Activated naive CD8-positive, alpha-beta T cell treated with anti-CD3 and anti-CD28 coated beads, Interleukin-2, amount 50 U/mL, for 16 hours (primary cell): ENCODE measurements at places on chromosomes 12 and 14.

DNA sequence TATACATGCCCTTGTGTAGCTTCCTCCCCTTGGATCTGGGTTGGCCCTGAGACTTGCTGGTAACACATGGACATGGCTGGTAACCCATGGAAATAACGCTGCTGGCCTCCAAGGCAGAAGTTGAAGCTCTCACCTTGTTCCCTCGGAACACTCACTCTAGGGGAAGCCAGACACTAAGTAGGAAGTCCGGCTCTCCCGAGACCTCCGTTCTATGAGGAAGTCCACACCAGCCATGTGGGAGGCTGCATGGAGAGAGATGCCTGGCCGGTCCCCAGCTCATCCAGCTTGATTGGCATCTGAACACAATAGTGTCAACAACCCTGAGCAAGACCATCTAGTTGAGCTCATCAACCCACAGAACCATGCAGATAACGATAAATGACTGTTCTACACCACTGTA, 39.7 kb upstream of the VRK1 start:
- DNase-seq, result no peak

DNA sequence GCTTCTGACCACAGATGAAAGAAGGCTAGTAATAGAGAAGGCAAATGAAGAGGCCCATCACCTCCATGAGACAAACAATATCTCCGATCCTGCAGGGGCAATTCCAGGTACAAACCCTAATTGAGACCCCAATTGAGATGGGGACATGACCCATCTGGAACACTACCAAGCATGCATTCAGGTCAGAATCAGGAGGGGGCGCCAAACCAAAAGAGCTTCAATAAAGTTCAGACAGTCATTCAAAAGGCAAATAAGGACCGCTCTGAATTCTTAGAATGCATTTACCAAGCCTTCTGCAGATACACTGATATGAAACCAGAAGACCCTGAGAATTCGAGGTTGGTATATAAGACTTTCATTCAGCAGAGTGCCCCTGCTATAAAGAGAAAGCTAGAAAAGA, 10.2 kb upstream of the EDDM3B start:
- DNase-seq, result no peak

DNA sequence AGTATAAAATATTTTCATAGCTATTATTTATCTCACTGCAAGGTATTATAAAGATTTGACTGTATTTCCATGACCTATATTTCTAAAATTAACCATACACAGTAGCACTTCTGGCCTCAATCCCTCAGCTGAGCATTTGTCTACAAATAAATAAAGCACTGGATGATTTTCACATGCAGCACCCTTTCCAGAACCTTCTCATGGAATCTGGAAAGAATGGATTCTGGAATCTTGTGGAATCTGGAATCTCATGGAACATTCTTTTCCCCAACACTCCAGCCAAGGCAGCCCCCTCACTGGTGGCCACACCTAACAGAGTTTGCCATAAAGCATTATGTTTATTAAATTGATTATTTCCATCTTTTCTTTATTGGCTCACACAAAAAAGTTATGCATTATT, 199.2 kb downstream of the MSRB3 start:
- DNase-seq, result no peak

GRCh38 chr12:5861416-5861815, 83.6 kb downstream of the ANO2 start:
- DNase-seq, result no peak

DNA sequence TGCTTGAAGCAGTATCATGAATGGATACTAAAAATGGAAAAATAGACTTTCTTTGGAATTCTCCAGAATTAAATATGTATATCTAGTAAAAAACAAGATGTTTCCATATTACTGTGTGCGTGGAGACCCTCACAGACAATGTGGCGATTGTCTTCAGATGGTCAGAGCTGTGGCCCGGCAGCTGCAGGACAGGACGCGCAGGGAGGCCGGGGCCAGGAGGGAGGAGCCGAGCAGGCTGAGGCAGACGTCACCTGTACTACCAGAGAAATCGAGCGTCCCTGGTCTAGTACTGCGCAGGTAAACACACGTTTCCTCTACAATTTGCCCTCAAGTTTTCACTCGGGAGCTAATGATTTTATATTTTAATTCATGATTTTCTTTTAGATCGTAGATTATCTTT, 22.8 kb downstream of the DDX51 start:
- no peak for DNase-seq

DNA sequence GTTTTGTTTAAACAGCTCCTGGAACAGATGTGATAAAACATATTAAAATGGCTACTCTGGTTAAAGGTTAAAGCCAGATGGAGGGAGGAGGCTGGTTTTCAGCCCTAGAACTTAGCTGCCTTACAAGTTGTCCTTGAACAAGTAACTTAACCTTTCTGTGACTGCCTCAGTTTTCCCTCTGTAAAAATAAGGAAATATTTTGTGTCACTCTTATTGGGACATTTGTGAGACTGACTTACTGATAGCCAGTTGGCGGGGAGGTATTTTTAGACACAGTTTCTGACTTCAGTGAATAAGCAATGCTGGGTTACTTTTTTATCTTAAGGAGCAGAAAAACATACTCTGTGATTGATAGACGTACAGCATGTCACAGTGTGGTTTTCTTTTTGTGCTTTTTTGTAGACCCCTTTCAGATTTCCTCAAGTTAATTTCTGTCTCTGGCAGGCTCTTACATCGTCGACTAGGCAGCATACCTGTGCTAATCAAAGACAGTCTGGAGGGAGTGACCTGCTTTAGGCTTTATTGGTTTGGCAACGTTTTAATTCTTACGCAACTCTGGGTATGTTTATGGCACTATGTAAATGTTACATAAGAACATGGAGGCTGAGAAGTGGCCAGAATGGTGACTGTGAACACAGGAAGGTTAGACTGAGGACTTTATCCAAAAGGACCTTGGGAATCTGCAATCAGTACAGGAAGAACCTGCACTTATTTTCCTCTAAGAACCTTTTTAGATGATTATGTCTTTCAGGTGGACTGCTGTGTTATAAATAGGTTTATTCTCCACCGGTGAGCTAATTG, 3.3 kb downstream of the ACVR1B start:
- no peak for DNase-seq

GRCh38 chr14:99899578-99900178, 106.5 kb downstream of the EML1 start:
- DNase-seq, result no peak

- no peak for DNase-seq
These were observed 222.6 kb downstream of the RGS6 start for GRCh38 chr14:72154645-72155378.

DNA sequence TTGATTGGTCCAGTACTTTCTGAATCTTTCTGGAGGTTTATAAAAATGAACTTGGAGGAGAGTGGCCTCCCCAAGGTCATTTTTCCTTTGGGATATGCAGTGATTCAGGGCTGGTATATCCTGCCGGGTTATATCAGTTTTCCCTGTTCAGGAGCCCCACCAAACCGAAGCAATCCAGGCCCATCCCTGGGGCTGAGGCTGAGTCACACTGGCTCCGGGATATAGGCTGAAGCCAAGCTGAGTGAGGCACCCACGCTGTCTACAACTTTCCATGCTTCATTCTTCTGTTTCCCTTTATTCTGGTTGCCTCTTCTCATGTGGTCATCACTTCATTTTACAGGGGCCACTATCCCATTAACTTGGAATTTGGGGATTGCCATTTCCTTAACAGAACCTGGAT, 3.4 kb downstream of the SSPN start:
- no peak for DNase-seq

DNA sequence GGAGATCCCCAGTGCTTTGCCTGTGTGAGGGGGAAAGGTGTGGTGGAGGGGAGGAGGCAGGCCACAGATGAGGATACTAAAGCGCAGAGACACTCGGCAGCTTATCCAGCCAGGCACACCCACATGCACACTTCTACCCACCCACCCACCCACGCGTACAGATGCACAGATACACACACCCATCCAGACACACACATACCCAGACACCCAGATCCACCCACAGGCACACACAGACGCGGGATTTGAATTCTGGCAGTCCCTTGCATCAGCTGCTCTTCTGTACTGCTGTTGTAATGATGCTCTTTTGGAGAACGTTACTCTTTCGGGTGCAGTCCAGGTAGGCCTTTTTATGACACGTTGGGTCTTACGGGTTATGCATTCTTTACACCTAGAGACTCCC, 55.7 kb upstream of the RD3L start:
- no peak for DNase-seq

GRCh38 chr14:61761557-61761956, 663 bp upstream of the SNAPC1 start:
- DNase-seq, result no peak

- no peak for DNase-seq
These were observed 24.9 kb downstream of the RIN3 start for GRCh38 chr14:92538412-92538985.

DNA sequence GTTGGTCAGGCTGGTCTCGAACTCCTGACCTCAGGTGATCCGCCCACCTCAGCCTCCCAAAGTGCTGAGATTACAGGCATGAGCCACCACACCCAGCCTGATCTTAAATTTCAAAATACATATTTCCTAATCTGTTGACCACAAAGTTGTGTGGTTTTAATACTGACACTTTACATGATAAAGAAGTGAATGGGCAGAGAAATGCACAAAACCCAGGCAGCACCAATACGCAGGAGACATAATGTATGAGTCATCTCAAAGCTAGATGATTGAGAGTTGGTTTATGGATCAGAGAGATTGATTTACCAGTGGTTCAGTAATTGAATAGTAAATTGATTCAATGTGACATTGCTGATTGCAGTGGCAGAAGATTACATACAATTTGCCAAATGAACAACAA, 19.2 kb upstream of the PPP2R5E start:
- no peak for DNase-seq

DNA sequence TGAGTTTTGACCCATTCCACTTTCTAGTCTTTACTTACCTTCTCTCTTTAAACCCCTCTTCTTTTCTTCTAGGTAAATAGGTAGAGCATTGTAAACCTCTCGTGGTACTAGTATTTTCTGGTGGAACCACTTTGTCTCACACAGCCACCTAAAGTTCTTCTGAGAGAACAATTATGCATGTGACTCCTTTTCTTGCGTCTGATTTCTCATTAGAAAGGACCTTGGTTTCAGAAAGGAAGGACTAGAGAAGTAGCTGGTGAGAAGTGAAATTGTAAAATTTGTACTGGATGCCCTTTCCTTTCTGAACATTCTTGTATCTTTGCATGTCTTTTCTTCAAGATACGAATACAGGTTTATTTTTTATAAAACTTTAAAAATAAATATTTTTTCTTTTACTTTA, 99.0 kb downstream of the NUBPL start:
- DNase-seq, result no peak

GRCh38 chr12:55629058-55629841, 7.4 kb upstream of the OR10P1 start:
- DNase-seq, result no peak

DNA sequence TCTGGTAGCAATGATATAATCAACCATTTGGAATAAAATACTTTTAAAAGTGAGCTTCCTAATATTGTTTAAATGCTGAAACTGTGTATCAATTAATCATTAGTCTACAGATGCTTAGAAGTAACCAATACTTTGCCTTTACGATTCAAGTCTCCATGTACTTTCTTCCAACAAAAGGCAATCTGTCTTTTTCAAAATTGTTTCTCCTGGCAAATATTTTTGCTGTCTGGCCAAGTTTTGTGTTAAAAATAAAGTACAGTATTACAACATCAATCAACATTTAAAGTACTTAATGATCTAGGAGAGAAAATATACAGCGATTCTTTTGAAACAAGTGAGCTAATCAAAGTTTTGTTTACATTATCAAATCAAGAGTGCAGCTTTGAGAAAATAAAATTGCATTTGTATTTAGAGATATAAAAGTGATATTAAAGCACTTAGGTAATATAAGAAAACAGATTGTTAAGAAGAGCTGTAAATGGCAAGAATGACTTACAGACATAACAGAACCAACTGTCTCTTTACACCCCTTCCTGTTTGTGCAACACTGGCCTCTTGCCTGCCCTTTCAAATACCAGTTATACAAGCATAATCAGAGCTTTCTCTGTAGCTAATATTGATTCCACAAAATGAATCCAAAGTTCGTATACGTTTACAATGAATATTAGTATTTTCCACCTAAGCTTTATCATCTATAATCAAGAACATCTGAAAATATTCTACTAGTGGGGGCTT, 38.2 kb upstream of the FBLN5 start:
- no peak for DNase-seq

DNA sequence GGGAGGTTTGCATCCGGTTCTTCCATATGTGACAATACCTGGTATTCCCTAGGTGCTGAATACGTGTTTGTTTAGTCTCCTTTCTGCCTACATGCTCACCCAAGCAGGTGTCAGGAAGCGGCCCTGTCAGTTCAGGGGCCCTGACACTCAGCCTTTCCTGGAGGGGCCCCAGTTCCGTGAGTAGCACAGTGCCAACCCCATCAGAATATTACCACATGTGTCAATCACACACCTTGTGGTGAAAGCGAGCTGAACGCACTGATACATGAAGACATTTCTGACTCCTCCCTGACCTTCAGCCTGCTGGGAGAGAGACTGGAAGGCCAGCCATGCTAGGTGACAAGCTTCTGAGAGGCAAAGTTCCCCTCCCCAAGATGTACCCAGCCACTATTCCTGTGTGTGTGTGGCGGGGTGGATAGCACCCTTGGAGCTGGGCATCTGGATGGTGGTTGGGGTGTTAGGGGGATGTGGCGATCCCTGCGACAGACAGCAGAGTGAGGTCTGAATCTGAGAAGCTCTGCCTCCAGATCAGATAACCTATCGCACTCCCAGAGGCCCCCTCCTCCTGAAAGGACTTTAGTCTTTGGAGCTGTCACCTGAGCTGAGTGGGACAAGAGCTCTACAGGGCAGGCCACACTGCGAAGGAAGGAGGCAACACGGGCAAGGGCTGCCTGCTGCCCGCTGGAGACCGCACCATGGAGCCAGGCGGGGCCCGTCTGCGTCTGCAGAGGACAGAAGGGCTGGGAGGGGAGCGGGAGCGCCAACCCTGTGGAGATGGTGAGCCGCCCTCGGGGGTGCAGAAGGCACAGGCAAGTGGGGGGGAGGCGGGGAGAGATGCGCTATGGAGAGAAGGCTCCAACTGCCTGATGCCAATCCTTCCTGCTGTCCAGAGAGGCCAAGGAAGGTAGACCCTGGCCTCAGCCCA, at the start of gene SOAT2:
TSS of gene SOAT2 (plus strand) at position 604 of the 925 bp plus-strand sequence. CDS start at position 696, 92 bp downstream.
- DNase-seq, result peak; percentile 44

- no peak for DNase-seq
These were observed 87.0 kb downstream of the FOXN4 start for GRCh38 chr12:109222062-109222461.

DNA sequence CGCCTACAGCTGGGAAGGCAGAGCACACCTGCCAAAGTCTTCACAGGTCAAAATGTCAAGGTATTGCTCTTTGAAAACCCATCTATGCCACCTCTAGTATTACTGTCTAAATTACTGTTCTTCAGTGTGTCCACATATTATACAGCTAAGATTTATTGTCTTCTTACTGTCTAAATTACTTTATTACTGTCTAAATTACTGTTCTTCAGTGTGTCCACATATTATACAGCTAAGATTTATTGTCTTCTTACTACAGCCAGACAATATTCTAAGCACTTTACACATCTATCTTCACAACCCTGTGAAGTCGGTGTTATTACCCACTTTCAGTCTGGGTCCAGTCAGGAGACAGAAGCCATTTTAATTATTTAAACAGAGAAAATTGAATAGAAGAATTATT, 173.9 kb downstream of the MYRFL start:
- DNase-seq, result no peak
